ENCODE measurements at places on chromosomes 1 and 21. TPM values are rescaled to one million over a fixed set of nuclear protein-coding genes. Genes with fewer than 3 reads are reported as not detected.

DNA sequence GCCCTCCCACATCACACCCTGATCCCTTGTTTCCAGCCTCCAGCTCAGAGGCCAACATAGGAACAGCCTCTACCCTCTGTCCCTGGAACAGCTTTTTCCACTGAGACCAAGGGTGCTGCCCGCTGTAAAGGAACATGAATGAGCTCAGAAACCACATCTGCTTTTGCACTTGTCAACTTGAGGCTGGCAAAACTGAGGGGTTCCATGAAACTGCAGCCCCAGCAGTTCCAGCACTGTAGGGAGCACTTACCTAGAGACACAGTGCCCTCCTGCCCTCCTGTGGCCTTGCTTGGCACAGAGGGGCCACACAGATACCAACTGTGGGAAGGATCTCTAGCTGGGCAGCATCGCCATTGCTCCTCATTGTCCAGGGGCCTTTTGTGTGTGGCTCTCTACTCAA lies 51.7 kb downstream of the ITPKB start:
- no peak for DNase-seq

- no peak for DNase-seq
Measured at GRCh38 chr1:64223329-64224151, 20.1 kb downstream of the UBE2U start.

DNA sequence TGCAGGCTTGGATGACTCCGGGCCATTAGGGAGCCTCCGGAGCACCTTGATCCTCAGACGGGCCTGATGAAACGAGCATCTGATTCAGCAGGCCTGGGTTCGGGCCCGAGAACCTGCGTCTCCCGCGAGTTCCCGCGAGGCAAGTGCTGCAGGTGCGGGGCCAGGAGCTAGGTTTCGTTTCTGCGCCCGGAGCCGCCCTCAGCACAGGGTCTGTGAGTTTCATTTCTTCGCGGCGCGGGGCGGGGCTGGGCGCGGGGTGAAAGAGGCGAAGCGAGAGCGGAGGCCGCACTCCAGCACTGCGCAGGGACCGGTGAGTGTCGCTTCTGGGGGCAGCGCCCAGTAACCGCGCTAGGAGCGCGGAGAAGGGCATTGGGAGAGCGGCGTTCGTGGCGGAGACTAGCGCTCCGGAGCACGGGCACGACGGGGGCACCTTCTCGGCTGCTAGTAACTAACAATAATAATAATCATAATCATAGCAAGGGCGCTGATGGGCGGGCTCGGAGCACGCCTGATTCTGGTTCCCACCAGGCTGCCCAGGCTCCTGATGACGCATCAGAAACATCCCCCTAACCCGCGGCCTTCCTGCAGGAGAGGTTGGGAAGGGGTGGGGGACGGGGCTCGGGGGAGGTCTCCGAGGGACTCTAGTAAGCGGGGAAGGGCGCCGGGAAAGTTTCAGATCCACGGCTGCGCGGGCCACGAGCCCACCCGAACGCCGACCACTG lies at the start of gene MX1:
Gene MX1, plus strand, starts transcription at position 286 of the 722 bp plus-strand sequence. CDS start 5,832 bp downstream, outside the sequence.
- DNase-seq = peak; percentile 22

DNA sequence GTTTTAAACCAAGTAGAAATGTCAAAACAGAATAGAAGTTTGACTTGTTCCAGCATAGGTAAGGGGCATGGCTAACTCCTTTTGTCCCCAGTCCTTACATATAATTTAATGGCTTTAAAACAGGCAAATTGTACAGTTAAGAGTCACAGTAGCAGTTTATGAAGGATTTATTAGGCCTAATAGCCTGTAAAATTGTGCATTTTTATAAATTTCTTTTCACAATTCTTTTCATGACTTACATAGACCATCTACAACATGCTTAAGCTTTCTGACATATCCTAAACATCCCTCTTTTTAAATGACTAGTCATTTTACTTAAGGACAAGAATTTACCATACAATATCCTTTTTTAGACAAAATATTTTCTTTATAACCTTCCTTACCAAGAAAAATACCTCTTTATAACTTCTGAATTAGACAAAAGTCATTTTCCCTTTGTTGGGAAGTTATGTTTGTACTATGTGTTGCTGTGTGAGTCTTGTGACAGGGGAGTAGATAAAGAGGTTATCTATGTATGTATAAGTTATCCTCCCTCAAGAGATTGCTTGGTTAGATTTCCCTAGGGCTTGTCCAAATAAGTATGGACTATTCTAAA lies 34.5 kb upstream of the SLC5A9 start:
- DNase-seq = no peak

DNA sequence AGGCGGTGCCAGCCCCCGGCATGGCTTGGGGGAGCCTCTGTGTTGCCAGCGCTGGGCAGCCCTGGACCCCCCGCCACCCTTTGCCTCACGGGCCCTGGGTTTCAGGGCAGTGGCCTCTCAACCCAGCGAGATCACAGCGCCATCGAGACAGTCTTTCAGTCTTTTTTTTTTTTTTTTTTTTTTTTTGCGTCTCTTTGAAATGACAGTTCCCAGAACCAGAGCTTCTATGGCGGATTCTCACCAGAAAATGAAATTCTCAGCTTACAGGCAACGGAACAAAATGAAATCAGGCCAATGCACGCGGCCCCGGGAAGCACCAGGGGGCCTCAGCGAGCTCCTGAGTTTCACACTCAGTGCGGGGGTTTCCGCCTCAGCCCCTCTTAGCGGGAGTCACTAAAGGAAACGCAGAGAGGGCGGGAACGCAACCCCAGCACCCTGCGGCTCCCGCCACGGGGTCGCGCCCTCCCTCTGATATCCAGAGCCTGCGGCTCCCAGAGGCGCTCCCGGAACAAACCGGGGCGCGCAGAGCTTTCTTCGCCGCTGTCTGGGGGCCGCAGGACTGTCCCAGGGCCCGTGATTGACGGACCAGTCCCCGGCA lies 8.0 kb upstream of the COL6A1 start:
- no peak for DNase-seq

Gene RORC
- total RNA-seq = 61.3 TPM

All from gastrocnemius medialis (tissue), 4 donors.